Stimulated activated CD8-positive, alpha-beta memory T cell treated with anti-CD3 and anti-CD28 coated beads, Interleukin-7, amount 100 ng/mL, for 1 hour (primary cell): ENCODE measurements at places on chromosomes 1 and 21.
A peak's percentile ranks its signal among the peaks of the same experiment; 100 is the strongest.

DNA sequence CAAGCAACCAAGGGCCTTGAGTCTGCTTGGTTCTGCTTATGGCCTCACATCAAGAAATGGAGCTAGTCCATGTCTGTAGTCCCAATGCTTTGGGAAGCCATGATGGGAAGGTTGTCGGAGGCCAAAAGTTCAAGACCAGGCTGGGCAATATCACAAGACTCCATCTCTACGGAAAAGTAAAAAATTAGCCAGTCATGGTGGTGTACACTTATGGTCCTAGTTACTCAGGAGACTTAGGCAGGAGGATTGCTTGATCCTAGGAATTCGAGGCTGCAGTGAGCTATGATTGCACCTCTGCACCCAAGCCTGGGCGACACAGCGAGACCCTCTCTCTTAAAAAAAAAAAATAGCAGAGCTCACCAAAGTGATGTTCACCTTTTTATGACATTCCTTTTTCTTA lies 80.1 kb upstream of the DNAJC6 start:
- no peak for DNase-seq

GRCh38 chr1:208222376-208223126 lies 21.6 kb downstream of the PLXNA2 start:
- no peak for DNase-seq

DNA sequence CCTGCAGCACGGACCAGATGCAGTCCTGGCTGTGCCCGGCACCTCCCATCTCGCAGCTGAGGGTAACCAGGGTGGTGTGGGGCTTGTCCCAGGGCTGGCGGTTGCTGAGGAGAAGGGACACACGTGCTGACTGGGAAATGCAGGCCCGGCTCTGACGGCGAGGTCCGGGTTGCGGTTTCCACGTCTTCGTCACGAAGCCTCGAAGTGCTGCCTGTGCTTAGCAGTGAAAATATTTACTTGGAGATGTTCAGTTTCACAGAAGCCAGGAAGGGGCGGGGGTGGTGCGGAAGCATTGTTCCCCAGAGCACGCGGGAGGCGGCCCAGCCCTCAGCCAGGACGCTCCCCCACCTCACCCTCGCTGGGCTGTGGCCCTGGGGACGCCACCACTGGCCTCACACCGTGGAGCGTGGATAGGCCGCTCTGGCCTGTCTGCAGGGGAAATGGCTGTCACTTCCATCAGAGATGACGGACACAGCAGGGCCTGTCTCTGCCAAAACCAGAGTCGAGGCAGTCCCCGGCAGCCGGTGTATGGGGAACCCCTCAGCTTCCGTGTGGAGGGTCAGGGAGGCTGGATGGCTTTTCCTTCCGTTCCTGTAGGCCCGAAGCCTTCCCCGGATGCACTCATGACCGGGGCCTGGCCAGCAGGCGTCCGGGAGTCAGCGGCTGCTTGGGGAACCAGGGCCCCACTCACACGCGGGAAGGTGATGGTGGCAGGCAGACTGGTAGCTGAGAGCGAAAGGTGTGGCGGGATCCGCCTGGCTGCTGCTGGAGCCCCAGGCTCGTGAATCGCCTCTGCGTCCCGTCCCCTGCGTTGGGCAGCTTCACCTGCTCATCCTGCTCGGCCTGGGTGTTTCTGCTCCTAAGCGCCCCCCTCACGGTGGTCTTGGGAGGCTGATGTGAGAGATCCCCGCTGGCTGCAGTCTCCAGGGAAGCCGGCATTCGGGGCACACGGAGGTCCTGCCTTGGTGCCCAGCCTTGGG lies 14.7 kb upstream of the POFUT2 start:
- DNase-seq = peak; percentile 37

- DNase-seq = no peak
Observed at GRCh38 chr1:209086486-209087192, 496.9 kb upstream of the CAMK1G start.

GRCh38 chr1:46673749-46674182 lies 2.1 kb downstream of the TEX38 start:
- DNase-seq = no peak

DNA sequence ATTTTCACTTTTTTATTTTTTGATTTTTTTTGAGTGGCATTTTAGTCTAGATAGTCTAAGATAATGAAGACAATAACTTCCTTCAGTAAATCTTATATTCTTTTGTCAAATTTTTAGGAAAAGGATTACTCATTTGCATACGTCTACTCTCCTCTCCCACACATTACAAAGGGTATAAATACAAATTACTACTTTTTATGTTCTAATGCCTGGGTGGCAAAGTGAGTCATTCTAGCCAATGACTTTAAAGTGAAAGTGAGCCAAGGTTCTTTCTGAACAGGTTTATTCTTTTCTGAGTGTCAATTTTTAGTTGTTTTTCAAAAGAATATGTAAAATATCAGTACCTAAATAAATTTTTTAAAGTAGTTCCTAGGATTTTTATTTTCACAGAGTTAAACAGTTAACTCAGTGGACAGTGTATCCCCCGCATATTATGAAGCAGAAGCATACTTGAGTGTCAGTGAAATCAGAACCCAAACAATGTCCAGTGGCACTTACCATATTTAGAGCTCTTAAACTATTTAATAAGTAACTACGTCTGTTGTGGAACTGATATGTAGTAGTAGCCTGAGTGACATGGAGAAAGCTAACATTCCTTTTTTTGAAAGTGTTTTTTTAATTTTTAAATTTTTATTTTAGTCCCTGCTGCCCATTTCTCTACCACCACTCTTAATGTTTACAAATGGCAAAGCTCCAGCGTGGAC lies 141.7 kb downstream of the PHTF1 start:
- no peak for DNase-seq

DNA sequence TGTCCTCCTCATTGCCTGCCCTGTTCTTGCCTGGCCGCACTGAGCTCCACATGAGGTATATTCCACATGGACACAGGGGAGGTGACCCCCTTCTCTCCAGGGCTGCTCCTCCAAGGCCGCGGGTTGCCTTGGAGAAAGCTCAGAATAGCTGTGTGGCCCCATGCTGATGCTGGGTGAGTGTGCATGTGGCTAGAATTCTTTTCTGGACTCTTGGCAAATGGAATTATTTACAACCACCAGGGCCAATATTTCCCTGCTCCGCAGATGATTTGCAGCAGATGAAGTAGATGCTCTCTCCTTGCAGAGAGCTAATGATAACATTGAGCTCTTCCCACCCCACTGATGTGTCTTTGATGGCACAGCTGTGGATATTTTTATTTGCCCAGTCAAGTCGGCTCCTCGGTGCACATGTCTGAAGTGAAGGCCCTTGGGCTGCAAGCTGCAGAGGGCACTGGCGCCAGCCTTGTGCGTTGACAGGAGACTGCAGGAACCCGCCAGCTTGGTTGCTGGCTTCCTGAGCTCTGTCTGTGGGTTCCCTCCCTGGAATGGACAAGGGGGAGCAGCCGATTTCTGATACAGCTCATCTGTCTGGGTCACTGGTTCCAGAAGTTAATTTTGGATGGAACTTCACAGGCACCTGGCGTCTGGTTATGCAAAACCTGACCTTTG lies 404.7 kb upstream of the VAMP3 start:
- DNase-seq = no peak
